ENCODE measurements at places on chromosomes 11 and 22.

GRCh38 chr11:36492724-36493304 lies 17.3 kb downstream of the TRAF6 start:
- DNase-seq, result no peak

GRCh38 chr22:37484480-37485394 lies 1.4 kb downstream of the MFNG start:
- no peak for DNase-seq

DNA sequence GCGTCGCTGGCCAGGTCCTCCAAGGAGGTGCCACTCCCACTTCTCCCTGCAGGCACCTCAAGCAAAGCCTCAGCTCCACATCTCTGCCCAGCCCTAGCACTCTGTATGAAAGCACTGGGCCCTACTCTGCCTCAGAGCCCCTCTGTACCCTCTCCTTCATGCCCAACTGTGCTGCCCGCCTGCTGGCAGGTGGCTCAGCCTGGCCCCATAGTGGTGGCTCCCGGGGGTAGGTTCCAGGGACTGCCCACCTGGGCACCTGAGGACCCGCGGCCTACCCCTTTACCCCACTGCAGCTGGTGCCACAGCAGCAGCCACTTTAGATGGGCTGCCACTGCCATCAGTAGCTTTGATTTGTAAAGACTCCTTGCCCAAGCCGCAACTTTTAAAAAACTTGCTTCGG lies 1672.8 kb downstream of the LRRC4C start:
- DNase-seq, result no peak

- DNase-seq, result no peak
Observed at GRCh38 chr11:96905143-96905542, 515.3 kb downstream of the JRKL start.

- no peak for DNase-seq
Observed at GRCh38 chr11:1827095-1827813, 7.5 kb upstream of the SYT8 start.

DNA sequence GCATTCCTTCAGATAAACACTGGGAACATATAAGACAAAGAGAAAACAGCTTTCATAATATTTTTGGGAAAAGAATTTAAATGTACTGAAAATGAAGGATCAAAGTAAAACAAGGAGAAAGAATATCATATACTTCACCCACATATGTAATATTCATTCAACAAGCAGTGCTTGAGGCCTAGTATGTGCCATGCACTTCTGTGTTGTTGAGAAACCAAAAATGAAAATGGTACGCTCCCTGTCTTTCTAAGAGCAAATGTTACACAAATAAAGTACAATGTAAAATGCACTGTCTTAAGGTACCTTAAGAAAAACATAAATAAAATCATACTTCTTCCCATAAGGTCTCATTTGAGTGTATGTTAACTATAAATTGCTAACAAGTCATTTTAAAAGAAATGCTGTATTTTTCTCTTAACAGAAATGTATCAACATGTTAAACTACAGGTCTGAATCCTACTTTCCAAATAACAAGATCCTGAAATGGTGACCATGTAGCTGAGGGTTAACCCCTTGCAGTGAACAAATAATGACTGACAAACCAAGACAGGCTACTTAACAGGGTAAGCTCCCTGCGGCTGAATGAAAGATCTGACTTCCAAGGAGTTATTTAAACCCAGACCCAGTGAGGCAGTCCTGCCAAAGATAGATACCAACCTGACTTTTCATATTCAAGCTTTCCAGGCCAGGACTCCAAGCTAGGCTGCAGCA lies 377.6 kb downstream of the DCDC1 start:
- no peak for DNase-seq

DNA sequence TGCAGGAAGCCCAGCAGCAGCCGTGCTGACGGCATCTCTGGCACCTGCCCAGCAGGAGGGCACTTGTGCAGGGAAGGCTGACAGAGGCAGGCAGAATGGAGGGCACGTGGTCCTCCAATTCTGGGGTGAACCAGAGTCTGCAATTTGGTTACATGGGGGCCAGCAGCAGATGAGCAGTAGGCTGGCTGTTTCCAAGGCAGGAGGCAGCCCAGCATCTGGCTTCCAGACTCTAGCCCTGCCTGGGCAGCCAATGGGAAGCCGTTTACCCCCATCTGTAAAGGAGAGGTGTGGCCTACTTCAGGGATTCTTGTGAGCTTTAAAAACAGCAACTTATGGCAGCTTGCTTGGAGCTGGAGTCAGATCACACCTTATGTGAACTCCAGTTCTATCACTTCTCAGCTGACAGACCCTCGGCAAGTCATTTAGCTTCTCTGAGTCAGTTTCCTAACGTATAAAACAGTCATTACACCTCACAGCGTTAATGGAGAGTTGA lies 27.9 kb upstream of the RASL10A start:
- DNase-seq, result no peak

GRCh38 chr11:14228356-14228755 lies 130.6 kb downstream of the RRAS2 start:
- DNase-seq, result no peak

DNA sequence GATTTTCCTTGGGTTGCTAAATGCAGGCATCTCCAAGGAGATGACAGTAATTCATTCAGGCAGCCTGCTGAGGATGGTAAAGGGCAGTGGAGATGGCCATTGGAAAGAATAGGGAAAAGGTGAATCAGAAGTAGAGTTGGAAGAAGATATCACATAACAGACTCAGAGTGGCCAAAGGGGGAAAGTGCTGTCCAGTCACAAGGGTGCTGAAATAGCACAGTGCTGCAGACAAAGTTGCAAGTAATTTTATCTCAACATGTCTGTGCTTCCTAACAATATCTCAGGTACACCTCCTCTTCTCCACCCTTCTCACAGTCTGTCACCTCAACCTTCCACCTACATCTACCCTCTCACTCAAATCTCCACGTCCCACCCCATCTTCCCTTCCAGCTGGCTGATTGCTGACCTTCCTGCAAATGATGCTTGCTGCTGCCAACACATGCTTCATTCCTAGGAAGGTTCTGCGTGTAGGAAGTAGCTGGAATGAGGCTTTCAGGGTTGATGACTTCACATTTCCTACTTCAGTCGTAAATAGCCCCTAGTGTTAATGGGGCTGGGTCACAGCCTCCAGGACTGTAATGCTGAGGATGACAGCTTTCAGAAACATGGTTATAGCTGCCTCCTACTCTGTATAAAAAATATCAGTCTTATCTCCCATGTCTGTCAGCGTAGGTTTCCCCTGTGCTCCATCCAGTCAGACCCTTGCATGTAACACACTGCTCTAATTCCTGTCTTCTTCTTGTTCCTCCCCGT lies 123.9 kb downstream of the CTNND1 start:
- DNase-seq, result no peak
